GM12878 (cell line): ENCODE measurements at places on chromosomes 7 and 10.

- DNase-seq = no peak
Observed at GRCh38 chr7:42414941-42415505, 178.0 kb upstream of the GLI3 start.

DNA sequence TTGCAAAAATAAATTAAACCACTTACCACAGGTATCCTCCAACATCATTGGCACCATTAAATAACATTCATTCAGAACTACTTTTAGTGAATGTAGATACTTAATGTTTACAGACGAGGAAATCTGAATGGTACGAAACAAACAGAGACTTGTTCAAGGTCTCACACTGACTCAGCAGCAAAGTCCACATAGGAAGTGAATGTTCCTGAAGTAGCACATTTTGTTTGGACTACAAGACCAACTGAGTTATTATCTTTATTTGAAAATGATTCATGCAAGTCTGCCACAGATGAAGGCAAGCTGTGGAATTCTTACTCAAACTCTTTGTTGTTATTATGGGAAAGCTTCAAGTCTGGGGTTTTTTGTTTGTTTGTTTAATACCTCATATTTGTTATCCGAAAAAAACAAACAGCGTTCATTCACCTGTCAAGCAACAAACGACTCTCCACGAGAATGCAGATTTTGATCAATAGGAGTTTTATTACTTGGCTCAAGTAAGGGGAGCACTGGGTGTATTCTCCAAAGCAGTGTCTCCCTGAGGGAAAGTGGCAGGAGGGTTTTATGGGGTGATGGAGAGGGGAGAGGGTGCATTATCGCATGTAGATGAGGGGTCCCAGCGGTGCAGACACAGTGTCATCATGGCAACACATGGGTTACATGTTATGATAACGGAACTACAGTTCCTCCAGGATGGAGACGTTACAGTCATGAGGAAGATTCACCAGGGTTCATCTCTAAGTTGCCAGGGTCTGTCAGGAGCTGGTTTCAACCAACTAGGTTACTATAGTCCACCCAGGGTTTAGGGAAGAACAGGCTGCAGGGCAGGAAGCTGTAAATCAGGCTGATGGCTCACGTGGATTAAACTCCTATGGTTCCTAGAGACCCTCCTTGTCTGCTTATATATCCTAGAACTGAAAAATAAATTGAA lies 147.7 kb upstream of the AKR1E2 start:
- no peak for DNase-seq

DNA sequence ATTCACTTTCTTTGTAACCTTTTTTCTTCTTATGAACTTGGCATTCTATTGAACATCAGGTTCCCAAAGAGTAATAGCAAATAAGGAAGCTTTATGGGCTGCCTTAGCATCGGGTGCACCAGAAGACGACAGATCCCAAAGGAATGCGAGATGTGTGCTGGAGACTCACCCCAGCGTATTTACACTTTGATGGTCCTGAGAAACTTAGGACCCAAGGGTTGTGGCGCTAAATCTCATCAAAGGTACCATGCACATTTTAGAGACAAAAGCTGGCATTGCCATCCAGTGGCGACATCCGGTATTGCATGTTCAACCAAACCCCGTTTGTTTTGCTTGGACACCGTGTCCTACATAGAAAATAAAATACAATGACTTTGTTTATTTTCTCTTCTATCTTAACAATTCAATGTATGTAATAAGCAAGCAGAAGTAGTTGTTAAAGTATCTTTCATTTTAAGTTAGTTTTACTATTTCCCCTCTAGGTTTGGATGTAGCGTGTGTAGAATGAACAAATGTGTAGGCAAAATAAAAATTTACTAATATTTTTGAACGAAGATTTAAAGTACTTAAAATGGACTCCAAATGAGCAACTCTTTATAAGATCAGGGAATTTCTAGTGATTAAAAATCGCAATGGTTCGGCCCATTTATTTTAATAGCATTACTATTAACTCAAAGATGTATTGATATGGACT lies 1154.8 kb downstream of the GATA3 start:
- DNase-seq = peak; percentile 16

- no peak for DNase-seq
Observed at GRCh38 chr10:31650010-31650409, 278.6 kb downstream of the ARHGAP12 start.

GRCh38 chr7:125126376-125126775 lies 196.8 kb upstream of the POT1 start:
- DNase-seq = no peak

- no peak for DNase-seq
Observed at GRCh38 chr10:93468461-93469213, 13.5 kb downstream of the MYOF start.

DNA sequence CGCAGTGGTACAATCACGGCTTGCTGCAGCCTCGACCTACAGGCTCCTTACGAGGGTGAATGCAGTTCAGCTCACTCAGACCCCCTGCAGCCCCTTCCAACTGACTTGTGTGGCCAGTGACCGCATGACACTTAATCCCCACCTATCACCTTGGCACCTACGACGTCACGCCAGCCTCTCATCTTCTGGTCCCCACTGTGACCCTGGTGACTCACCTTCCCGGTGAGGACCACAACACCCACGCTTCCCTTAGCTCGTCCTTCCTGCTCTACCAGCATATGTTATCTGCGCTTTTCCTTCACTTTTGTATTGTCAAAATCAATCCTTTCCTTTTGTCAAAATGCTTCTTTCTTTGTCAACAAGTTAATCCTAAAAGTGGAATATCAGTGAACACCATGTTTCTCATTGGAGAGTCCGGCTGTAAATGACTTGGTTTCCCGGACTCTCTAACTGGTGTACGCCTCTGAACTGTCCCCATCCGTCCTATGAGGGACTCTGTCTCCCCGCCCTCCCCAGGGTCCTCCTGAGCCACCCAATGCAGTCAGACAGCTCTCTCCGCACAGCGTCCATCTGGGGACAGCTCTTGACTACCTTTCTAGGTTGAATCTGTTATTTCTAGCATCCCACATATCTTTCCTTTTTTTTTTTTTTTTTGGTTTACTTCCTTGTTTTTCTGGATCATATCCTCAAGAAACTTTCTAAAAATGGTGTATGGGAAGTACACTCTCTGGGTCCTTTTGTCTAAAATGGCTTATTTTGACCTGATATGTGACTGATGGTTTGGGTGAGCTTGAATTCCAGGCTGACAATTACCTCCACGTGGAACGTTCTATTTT lies 37.3 kb downstream of the CFAP46 start:
- no peak for DNase-seq
